ENCODE measurements at places on chromosomes 16 and 17.
A peak's percentile ranks its signal among the peaks of the same experiment; 100 is the strongest.

DNA sequence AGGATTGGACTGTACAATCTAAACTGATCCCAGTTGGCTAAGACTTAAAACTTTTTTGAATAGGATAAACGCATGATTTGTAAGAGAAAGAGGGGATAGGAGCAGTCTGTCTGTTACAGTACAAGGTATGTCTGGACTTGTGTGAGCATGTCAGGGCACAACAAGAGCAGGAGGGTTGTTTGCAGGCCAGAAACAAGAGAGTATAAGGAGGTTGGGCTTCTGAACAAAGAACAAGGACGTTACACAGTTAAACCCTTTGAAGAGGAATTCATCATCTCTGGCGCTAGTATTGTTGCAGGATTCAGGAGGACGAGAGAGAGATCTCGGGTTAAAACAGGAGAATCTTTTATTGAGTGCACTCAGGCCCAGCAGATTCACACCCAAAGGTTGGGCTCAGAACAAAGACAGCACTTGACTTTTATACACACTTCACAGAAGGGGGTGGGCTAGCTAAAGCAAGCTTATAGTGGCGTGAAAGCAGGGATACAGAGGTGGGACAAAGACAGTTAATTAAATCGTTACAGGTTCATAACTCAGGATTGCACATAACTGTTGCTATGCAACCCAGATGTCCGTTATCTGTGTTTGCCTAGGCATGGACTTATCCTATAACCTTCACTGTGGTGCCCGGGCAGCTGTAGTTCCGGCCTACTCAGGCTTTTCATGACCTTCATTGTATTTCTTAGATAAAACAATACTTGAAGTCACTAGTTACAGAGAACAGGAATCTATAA, 34.3 kb downstream of the SEC14L1 start:
- no peak for DNase-seq

- DNase-seq: no peak
Observed at GRCh38 chr17:73754886-73755400, 110.7 kb upstream of the SDK2 start.

- DNase-seq: no peak
Observed at GRCh38 chr17:15482476-15482875, 15.1 kb upstream of the CDRT4 start.

DNA sequence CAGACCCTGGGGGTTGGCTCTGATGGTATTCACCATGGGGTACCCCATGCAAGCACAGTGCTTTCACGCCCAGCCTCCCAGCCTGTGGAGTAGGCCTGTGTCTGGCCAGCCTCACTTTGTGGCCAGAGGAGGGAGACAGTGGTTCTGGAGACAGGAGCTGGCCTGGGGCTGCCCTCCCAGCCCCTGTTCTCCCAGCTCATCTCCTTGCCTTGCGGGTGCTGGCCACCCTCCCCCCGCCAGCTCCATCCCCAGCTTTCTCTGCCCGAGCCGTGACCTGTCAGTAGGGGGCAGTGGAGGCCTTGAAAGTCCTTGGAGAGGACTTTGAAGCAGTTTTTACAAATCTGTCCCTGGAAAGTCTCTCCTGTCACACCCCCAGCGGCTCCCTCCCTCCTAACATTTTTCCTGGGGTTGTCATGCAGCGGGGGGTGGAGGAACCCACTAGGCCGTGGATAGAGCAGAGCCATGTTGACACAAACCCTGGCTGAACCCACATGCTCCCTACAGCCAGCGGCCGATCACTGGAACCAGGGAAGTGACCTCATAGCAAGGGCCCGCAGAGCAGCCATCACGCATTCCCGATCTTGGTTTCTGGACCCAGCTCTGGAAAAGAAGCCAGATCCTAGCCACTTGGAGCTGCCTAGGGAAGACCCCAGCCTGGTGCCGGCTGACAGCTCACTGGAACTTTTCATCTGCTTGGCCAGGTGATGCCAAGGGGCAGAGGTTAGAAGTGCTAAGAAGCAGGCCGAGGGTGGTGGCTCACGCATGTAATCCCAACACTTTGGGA, 289.4 kb downstream of the SEC14L1 start:
- DNase-seq: peak; percentile 93

- no peak for DNase-seq
Observed at GRCh38 chr16:66344533-66345145, 21.9 kb upstream of the CDH5 start.

DNA sequence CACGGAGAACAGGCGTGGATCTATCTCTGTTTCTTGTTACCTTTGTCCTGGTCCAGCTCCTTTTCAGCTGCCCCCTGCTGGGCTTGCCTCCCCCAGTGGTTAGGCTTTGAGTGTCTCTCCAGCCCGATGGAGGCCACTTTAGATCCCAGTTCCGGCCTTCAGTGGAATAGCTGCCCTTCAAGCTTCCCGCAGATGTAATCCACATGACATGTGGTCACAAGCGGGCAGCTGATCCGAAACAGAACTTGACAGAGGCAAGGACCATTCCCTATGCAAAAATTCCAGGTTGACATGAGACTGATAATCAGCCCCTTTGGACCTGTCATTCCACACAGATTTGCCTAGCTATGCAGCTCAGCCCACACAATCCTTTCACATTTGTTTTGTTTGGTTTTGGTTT, 40.6 kb upstream of the AQP8 start:
- DNase-seq: peak; percentile 20

Measured in femur (tissue), 1 donor.